LHCN-M2 (cell line): ENCODE measurements at places on chromosomes 5 and 9. TPM values are rescaled to one million over a fixed set of nuclear protein-coding genes. Genes with fewer than 3 reads are reported as not detected.

GFPT2 gene
- 148 and 189 TPM in 2 replicates for total RNA-seq

GRCh38 chr5:178551059-178551458 is 39.1 kb downstream of the COL23A1 start:
- DNase-seq, result peak; percentile 35

DNA sequence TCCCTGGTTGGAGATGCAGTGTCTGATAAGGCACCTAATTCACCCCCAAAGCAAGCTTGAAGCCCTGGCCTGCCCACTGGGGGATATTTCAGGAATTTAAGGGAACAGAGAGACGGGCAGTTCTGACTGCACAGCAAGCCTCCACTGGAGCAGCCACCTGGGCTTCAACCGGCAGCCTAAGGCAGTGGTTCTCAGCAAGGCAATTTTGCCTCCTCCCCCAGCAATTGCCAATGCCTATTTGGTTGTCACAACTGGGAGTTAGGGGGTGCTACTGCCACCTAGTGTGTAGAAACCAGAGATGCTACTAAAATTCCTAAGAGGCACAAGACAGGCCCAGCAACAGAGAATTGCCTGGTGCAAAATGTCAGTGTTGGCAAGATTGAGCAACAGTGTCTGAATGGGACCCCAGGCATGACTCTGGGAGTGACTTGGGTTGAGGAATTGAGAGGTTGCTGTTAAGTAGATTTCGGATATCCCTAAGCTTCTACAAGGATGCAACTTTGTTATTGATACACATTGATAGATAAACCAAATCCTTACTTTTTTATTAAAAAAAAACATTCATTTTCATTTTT is 58.7 kb upstream of the CTSL start:
- DNase-seq, result peak; percentile 35

WDR38 gene
- total RNA-seq, result not detected in 2 replicates

PCDHA1 gene
- 0.06 TPM in 2 replicates for total RNA-seq

INSYN2B gene
- 7.4 and 8.3 TPM in 2 replicates for total RNA-seq

DNA sequence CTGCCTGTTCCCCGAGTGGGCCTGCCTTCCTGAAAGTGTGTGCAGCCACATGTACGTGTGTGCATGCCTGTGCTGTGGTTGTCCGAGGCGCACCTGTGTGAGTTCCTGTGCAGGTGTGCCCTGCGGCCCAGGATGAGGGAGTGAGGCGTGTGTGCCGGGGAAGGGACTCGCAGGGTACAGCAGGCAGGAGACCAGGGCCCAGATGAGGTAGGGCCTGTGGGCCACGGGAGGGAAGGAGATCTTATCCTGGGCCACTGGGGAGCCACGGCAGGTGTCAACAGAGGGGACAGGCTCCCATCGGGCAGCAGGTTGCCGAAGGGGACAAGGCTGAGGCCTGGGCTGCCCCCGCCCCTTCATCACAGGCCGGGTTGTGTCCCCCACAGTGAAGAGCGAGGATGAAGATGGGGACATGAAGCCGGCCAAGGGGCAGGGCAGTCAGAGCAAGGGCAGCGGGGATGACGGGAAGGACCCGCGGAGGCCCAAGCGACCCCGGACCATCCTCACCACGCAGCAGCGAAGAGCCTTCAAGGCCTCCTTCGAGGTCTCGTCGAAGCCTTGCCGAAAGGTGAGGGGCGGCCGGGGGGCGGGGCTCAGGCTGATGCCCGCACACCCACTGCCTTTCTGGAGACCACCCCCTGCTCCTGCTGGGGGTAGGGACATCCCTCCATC is 79.2 kb downstream of the LMX1B start:
- DNase-seq, result no peak

ORM2 gene
- total RNA-seq, result not detected in 2 replicates

- DNase-seq, result peak; percentile 38
These were observed 52.0 kb upstream of the SNCAIP start for GRCh38 chr5:122259995-122260394.

- DNase-seq, result no peak
These were observed 535.4 kb upstream of the PTPRD start for GRCh38 chr9:11148189-11148588.

GRCh38 chr9:70049672-70050271 is 6.1 kb downstream of the MAMDC2 start:
- DNase-seq, result no peak

DNA sequence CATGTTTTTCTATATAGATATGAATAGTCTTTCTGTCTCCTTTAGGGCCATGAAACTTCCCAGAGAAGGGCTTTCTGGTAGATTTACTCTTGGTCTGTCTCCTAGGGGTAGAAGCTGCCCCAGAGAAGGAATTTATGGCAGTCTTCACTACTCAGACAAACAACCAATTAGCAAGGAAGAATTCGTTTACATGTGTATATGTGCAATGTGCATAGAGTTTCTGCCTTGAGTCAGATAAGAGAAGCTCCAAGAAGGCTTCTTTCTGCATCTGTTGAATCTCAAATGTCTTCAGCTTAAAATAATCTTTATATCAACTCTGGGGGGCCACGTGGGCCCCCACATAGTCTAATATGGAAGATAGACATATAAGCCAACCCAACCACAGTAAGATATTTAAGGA is 7.6 kb upstream of the CLINT1 start:
- DNase-seq, result no peak

C7 gene
- total RNA-seq, result not detected in 2 replicates

GDA gene
- not detected in 2 replicates for total RNA-seq

- DNase-seq, result no peak
These were observed 15.2 kb downstream of the FOXD1 start for GRCh38 chr5:73433272-73433981.
